ENCODE measurements at places on chromosomes 2 and 18. TPM values are rescaled to one million over a fixed set of nuclear protein-coding genes. Genes with fewer than 3 reads are reported as not detected.

The AOX1 gene
- total RNA-seq: 4.1 TPM

The SULT1C4 gene
- total RNA-seq: 2.7 TPM

The SCYGR4 gene
- total RNA-seq: not detected

GRCh38 chr2:233048569-233049193 is 11.5 kb upstream of the INPP5D start:
- no peak for DNase-seq

DNA sequence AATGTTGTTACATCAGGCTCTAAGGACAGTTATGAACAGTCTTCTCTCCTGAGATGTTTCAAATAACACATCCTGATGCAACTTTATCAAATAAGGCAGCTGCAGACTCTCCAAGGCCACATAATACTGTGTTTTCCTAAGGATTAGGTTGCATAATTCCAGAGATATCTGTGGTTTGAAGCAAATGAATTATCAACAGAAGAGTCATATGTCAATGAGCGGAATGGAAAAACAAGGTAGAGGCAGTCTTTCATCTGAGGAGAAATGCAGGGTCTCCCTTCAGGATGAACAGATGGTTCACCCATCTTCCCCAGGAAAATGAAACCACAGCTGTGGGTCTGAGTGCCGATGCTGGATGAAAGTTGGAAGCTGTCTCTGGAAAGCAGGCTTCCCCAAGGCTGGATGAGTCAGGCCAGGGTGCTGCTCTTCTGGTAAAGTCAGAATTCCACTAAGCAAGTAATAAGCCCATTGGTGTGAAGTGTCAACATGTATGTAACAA is 22.2 kb downstream of the LYG1 start:
- no peak for DNase-seq

DNA sequence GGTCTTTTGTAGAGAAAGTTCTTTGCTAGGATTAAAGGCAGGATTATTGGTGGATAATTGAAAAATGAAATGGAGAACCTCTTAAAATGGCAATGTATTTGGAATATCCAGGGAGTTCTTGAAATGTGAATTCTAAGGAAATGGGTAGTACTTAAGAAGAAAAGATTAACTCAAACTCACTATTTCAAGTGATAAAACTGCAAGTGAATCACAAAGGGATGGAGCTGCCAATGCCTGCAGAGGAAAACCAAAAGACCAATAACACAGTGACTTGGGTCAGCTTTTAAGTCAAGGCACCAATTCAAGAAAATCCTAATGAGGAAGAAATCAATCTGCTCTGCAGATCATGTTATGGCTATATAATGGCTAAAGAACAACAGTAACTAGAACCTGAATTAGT is 67.6 kb upstream of the ETAA1 start:
- DNase-seq: no peak

DNA sequence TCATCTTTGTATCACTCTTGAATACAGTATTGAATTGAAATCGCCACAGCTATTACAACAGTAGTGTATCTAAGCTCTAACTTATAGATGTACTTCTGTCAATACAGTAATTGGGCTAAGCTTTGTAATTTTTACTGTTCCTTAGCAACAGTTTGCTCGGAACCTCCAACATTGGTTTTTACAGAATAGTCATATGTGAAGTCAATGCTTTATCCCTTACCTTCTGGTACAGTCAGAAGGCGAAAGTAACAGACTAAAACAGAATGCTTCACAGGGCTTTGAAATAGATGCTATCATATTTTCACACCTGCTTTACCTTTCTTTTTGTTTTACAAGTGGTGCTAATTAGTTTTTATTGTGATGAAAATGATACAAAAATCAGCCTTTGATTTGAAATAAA is 46.9 kb upstream of the CYP20A1 start:
- DNase-seq: no peak

DNA sequence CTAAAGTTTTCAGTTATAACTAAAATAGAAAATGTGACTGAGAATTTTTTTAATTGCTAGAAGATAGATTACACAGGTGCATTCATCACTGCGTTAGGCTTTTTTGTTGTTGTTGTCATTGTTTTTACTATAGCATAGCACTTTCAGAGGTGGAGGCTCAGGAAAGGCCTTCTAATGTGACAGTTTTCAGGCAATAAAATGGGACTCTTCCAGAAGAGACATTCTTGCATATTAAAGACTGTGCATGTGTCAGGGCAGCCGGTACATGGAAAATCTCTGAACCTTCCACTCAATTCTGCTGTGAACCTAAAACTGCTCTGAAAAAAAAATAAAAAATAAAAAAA is 175.2 kb downstream of the METTL4 start:
- DNase-seq: no peak

- no peak for DNase-seq
These were observed 10.1 kb downstream of the ARHGEF4 start for GRCh38 chr2:130846686-130847375.

DNA sequence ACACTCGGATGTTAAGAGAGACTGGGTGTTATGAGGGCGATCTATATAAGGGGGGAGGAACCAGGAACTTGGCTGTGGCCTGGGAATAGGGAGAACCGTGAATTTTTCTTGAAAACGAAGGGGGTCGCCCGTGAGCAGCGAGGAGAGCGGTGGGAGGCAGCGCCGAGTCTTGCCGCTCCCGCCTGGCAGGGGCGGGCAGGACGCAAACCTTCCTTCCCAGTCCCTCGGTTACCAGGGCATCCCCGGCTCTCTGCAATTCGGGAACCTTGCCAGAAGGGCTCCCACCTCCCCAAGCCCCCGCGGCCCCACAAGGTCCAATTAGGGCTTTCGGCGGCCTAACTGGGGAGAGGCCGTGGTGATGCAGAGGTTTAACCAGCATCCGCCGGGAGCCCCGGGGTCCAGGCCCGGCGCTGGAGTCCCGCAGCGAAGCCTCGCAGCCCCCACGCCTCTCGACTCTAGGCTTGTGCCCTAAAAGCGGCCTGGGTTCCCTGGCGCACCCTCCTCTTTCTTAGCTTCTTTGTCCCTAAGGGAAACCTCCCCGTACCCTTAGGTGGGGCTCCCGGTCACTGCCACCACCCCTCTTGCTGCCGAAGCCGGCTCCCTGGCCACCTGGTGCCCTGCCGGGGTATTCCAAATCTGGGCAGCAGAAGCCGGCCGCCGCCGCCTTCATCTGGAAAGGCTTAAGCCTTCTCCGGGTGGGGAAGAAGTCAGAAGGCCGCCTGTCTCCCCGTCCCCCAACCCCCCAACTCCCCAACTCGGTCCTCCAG is 680 bp upstream of the FHOD3 start:
- DNase-seq: peak; percentile 71

DNA sequence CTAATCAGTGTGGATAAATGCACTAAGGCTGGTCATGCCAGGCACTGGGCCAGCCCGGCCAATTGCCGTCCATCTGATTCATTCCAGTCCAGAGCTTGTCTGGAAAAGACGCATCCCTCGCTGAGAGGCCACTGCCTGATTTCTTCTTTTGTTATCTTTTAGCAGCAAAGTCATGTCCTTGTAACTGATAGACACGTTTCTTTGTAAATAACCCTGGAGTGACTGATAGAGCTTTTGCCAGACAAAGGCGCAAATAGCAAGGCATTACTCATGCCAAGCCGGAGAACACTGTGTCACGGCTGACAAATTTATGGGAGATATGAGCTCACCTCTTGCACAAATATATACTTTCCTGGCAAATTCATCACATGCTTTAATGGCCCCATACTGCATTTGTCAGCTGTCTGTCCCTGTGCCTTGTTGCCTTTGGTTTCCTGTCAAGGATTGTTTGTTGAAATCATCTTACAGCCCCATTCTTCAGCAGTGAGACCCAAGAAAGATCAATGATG is 164.4 kb downstream of the ETAA1 start:
- peak; percentile 82 for DNase-seq
